ENCODE measurements at places on chromosomes 3 and 15. TPM values are rescaled to one million over a fixed set of nuclear protein-coding genes. Genes with fewer than 3 reads are reported as not detected.
A peak's percentile ranks its signal among the peaks of the same experiment; 100 is the strongest.

DNA sequence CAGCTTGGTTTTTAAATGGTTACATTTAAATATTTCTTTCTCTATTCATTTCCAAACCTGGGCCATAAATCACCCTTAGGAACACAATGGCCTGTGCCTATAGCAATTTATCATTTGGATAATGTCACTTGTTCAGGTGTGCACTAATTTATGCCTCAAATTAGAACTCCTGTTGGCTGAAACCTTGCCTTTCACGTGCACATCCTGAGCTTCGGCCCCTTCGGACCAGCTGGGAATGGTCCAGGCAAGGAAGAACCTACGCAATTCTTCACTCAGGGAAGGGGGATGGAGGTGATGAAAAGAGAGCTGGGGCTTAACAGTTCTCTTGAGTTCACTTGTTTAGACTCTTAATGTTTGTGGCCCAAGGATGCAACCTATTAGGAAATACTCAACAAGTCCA is 324.1 kb upstream of the ICE2 start:
- no peak for DNase-seq

GRCh38 chr3:39220407-39221140 is 28.2 kb upstream of the XIRP1 start:
- DNase-seq, result no peak

DNA sequence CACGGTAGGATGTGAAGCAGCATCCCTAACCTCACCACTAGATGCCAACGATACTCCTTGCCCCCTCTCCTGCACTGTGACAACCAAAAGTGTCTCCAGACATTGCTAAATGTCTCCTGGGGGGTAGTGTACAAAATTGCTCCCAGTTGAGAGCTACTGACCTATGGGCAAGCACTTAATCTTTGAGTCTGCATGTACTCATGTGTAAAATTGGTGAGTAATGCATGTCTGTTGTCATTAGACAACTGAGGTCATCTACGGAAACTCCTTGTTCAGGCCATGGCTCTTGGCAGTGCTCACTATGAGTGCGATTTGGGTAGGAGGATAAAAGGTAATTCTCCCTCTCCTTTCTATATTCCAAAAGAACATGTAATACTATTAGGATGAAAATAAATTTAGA is 29.2 kb downstream of the PDHB start:
- DNase-seq, result no peak

- DNase-seq, result no peak
Observed at GRCh38 chr3:25662736-25663320, 1.9 kb downstream of the TOP2B start.

- no peak for DNase-seq
Observed at GRCh38 chr3:15099364-15100098, 583 bp upstream of the RBSN start.

DNA sequence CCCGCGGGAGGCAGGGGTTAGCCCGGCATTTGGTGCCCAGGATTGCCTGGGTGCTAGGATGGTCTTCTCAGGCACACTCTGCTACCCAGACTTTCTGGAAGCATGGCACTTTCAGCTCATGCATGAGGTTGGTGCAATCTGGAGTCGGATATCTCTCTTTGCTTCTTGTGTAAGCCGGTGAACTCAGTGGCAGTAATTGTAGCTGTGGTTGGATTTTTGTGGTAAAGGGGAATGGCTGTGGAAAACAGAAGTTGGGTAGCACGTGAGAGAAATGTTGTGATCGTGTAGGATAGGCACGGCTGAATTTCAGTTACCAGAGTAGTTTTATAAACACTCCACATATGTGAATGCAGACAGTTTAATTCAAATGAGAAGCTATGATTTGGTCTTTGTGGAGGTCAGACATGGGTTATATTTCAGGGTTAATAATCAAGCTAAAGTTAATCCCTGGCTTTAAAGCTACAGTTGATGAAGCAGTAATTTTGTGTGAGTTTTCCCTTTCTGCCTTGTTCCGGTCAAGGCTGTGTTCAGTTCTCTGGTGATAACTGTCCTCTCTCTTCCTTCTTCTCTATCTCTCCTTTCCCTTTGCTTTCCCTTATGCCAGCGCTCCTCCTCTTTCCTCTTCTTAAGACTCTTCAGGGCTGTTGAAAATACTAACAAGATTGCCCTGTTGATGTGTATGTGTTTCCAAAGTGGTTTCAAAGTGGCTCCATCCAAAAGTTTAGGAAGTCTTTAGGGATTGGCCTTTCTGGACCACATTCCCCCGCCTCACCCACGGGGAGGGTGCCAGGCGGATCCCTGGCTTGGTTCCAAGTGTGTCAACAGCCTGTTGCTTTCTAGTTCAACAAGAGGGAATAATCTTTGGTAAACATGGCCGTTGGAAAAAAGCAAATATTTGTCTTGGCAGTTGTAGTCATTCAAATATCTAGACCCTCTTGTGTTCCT is 404.6 kb upstream of the C2CD4B start:
- peak; percentile 1 for DNase-seq

Gene TMEM45A
- total RNA-seq, result 21.1 TPM
